ENCODE measurements at places on chromosomes 12 and 14.

DNA sequence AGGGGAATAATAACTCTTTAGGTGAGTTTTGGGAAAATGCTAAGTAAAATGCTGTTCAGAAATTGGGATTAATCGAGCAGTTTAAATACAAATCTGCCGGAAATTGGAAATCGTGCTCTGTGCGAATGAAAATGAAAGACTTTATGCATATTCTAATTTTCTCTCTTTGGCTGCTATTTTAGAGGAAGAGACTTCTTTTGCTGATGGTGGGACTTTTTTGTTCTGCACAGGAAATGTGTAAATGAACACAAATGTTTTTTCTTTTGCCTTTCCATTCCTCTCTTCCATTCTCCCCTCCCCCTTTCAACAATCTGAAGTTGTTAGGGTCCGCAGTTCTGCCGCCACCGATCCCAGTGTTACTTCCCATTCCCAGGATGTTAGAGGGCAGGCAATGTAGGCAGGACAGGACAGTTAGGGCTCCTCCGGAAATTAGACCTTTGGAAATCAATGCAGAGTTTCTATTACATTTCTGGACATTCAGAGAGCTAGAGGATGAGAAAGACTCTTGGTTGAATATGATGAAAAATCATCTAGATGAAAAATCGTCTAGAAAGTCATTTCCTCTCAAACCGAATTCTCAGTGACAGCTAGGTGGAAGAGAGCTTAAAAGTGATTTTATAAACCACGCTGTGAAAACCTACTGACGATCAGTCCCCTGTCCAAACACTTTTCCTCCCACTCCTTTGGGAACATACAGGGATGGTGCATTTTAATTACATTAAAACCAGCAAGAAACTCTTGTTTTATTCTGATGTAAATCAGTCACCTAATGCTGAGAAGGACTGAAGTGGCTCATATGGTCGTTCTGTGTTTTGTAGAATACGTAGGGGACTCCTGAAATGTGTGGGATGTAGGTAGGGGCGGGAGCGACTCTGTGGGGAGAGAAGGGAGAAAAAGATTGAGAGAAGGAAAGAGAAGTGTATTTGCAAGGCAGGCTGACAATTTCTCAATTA lies 17.8 kb downstream of the FOXG1 start:
- no peak for DNase-seq

DNA sequence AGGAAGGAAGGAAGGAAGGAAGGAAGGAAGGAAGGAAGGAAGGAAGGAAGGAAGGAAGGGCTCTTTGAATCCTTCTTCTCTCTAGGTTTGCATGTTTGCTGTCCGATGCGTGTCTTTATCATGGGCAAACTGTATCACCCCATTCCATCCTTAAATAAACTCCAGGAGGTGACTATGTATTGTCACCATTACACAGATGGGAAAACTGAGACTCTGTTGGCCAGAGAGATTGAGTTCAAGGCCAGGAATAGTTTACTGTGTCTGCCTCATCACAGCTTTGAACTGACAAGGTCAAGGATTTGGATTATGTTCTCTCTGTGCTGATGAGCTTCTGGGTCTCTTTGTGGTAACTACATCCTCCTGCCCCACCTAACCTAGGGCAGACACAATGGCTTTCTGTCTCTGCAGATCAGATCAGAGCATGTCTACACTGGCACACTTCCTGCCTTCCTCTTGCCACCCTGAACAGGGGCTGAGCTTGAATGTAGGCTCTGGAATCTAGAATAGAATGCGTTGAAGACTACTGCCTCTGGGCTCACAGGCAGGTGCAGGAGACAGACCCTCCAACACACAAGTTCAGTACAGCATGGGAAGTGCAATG lies 78.9 kb upstream of the MAP1LC3B2 start:
- no peak for DNase-seq

GRCh38 chr12:101877806-101878242 lies 444 bp downstream of the DRAM1 start:
- no peak for DNase-seq

- DNase-seq = peak; percentile 86
Measured at GRCh38 chr14:91258011-91258618, 13.6 kb upstream of the GPR68 start.

- DNase-seq = no peak
Measured at GRCh38 chr12:86826051-86826450, 569.9 kb upstream of the MGAT4C start.

GRCh38 chr14:89828471-89829165 lies 125.9 kb downstream of the EFCAB11 start:
- DNase-seq = no peak

DNA sequence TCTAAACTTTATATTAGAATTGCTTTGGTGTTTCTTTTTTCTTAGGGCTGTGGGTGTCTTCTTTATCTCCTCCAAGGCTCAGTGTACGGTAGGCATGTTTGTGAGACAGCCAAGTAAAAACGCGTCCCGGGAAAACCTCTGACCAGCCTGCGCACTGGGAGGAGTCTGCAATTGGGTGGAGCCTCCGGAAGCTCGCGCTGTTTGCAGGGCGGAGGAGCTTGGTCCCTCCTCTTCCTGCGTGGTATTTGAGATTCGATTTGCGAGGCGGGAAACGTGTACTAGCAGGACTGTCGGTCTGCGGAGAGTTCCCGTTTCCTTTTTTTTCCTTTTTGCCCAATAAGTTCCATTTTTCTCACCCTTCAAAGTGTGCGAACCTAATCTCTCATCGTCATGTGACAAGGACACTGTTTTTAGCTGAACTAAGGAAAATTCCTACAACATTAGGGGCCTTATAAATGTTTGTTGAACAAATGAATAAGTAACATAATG lies 182.1 kb upstream of the OTX2 start:
- no peak for DNase-seq

- DNase-seq = peak; percentile 43
Measured at GRCh38 chr12:131980263-131980662, 30.5 kb downstream of the EP400 start.

DNA sequence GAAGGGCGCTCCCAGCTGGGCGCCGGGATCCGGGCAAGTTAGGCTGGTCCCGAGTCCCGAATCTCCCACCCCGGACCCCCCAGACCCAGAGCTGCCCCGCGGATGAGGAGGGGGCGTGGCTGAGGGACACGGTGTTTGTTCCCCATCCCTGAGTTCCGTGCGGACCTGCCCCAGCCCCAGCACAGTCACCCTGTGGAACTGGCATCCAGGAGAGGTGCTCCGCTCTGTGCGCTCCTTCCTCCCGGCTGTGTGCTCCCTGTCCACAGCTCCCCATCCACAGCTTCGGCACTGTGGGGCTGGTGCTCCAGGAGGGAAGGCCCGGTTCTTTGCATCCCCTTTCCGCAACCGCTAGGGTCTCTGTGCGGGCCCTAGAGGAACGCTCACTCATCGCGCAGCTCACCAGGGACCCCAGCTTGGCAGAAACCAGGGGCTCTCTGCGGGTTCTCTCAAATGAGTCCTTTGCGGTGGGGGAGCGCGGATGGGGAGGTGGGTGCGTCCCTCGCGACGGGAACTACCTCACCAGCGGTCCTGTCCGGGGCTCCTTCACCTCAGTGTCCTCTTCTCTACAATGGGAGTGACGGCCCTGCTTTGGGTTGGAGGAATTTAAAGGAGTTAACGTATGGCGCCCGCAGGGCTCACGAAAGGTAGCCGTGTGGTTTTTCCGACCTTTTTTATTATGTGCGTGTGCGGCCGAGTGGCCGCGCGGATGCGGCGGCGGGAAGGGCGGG lies 845 bp downstream of the TMEM132C start:
- DNase-seq = no peak

GRCh38 chr12:49933796-49934195 lies 16.7 kb upstream of the AQP2 start:
- DNase-seq = peak; percentile 56

GRCh38 chr12:106125351-106126095 lies 13.2 kb downstream of the NUAK1 start:
- DNase-seq = no peak

DNA sequence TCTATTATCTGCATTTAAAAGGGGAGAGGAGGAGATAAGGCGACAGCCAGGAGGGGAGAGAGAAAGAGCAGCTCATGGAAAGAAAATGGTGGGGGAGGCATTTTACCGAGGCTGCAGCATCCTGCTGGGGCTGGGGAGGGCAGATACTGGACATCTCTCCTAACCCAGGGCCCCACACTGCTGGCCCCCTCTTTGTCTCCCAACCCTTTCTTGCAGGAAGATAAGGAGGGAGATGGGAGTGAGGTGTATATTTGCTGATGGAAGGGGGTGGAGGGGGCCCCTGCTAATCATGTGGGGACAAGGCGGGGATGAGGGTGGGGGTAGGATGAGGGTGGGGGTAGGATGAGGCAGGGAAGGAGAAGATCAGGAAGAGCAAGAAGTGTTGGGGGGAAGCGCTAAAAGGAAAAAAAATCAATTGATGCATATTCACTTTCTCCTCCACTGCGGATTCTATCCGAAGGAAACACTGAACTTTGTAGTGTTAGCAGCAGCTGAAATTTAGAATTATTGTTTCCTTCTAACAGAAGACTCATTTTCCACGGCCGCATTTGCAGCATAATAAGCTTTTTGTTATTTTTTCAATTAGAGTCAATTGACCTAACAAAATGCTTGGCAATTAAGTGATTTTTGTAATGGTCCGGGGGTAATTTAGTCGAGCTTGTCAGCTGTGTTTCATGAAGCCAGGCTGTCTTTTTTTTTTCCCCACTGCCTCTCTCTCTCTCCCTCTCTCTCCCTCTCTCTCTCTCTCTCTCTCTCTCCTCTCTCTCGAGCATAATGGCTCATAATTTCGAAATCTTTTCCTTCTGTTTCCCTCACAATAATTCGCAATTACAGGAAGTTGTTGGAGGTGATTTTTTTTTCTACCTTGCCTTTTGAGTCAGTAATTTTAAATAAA lies 1134.6 kb downstream of the BCL11B start:
- DNase-seq = no peak

- DNase-seq = no peak
Measured at GRCh38 chr14:21652209-21652808, 1.3 kb upstream of the OR4E2 start.

- peak; percentile 98 for DNase-seq
Measured at GRCh38 chr12:30908722-30909348, 17.7 kb upstream of the TSPAN11 start.

DNA sequence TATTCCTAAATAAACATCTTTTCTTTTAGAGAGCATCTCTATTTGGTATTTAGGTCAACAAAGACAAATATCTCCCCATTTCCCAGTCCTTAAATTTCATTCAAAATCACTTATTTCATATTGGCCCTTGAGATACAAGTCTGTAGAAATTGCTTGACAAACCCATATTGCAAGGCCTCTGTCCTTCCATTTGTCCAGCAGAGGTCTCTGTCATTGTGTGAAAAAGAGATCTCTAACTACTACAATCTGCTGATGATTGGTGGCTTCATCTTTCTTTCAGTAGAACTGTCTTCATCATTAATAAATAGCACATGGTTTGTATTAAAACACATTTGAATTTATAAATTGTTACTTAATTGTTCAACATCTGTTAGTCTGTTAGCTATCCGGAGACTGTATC lies 252.6 kb downstream of the ACSS3 start:
- peak; percentile 6 for DNase-seq

DNA sequence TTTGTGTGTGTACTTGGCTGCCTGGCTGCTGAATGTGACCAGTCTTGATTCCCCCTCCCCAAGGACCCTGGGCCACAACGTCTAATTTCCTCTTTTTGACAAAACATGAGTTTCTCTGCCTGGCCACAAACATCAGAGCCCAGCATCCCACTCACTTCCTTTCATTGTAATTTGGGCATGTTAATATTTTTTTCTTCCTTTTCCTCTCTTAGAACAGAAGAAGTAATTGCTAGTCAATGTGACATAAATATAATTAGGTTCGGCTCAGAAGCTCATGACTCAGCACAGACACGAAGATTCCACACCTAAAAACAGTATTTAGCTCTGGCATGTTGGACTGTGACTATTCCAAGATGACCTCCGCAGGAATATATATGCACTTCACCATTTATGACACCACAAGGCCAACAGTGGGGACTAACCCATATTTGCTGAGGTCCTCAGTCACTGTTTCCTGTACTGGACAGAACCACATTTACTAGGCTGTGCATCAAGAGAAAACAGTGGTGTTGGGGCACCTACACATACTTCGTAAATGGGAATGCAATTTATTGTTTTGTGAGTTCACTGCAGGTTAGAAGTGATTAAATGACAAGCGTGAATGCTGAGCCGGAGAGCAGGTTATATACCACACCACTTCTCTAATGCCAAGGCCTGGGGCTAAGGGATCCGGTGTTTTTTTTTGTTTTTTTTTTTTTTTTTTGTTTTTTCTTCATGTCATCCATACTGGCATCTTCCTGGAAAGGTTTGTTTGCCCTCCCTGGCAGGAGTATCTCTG lies 4.2 kb downstream of the GSG1 start:
- DNase-seq = no peak

- DNase-seq = peak; percentile 42
Measured at GRCh38 chr14:96117101-96117897, 78.1 kb downstream of the C14orf132 start.

DNA sequence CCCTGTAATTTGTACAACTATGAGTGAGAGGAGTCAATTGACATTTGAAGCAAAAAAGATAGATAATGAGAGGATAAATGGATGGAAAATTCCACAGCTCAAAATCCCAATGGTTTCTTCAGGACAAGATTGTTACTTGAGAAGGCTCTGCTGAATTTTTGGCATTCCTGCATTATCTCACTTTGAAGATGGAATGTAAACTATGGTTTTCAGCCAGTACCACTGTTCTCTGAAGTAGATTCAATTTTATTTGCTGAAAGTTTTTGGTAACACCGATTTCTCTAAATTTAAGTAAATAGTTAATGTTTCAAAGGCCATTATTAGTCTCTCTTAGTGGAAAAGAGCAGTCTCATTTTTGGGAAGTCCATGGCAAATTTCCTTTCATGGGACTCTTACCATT lies 121.9 kb upstream of the SLC38A2 start:
- DNase-seq = peak; percentile 33

DNA sequence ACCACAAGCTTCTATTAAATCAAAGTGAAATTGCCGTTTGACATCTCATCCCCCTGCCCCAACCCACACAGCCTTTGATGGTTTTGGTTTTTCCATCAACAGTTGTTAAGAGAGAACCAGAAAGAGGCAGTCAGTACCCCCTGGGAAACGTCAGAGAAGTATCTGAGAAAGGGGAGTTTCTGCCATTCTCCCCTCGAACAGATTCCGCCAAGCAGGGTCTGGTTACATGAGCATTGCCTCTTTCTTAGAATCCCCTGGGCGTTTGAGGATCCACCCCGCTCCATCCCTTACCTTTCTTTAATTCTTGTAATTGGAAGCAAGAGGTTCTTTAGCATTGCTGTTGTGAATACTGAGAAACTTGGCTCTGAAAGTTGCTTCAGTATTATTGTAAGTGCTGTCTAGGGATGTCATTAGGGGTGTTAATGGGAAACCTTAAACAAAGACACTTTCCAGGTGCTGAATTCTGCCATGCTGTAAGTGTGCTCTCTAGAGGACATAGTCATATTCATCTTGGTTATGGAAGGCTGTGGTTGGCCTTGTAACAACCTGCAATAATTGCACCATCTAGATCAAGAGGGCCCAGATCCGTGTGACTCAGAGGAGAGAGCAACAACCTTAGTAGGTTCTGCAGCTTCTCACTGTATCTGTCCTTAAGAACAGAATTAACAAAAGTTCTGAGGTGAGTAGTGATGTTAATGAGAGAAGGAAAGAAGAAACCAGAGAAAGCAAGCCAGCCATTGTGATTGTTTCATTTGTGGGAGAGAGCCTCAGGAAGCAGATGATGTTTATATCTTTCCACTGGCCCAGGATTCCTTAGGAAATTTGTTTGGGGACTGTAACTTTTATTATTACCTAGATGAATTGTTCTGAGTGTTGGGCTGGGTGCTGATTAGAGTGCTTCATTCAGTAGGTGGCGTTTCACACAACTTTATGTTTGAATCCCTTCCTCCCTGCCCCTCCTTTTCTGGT lies 9.0 kb downstream of the TMBIM6 start:
- DNase-seq = peak; percentile 82
